ENCODE measurements at places on chromosomes 5 and 9.

DNA sequence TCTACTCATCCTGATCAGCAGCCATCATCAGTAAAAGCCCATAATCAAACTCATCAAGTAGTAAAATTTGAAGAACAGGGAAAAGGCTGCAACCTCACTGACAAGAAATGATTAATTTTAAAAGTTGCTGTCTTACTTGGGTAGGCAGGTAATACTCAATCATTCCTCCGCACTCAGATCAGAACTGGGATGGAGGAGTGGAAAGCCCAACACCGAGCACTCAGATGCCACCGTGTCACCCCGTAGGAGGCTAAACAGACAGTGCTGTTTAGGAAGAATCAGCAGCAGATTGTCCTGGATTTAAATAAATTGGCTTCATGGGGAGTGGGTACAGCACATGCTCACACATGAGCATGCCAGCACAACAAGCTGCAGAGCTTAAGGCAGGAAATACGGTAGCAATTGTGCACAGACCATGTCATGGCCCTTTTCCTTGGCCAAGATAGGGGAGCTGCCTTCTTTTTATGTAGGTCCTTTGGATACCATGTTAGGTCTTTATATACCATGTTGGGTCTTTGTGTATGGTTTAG lies 92.6 kb upstream of the CDH6 start:
- no peak for DNase-seq

DNA sequence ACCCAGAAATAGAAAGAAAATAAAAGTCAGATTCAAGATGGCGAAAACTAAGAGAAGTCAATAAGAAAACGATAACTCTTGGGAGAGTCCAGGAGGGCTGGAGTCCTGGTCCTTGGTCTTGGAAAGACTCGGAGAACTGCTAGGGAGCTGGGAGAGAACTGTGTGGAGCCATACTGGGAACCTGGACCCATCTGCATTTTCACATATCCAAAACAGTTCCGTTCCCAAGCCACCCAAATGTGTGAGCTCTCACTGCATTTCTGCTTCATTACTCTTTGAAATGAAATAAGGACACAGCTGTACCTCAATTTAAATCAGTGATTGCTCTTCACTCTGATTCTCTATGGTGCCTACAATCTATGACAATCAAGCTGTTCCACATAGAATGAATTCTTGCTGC lies 68.1 kb upstream of the CER1 start:
- no peak for DNase-seq

- DNase-seq: no peak
Measured at GRCh38 chr9:10443868-10444204, 169.0 kb downstream of the PTPRD start.

- no peak for DNase-seq
Measured at GRCh38 chr9:117363006-117363405, 51.9 kb downstream of the ASTN2 start.

GRCh38 chr5:91699429-91699828 lies 316.3 kb upstream of the ARRDC3 start:
- DNase-seq: no peak

DNA sequence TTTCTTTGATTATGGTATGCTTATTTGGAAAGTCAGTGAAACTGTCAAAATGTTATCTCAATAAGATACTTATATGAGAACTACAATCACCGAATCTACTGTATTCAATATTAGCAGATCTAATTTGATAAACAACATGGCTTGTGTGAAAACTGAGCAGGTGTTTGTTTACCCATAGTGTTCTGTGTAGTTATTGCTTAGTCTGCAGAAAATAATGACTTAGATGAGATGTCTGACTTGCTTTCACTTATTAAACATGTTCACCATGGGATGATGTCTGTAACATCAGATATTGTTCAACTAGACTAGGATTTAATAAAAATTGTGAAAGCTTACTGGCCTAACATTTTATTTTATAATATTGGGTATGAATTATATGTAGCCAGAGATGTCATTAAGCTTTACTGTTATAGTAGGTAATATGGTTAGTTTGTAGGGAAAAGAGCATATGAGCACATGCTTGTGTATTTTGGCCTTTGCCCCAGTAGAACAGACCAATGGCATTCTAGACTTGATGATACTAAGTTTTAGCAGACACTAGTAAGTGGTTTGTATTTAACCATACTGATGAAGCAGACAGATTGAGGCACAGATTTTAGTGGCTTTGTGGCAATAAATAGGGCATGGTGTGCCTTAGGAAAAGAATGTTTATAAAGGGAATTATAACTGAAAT lies 16.4 kb downstream of the SUB1 start:
- no peak for DNase-seq

- DNase-seq: no peak
Measured at GRCh38 chr5:68757006-68757405, 336.8 kb upstream of the SLC30A5 start.

GRCh38 chr5:1285141-1285540 lies 9.7 kb downstream of the TERT start:
- no peak for DNase-seq

DNA sequence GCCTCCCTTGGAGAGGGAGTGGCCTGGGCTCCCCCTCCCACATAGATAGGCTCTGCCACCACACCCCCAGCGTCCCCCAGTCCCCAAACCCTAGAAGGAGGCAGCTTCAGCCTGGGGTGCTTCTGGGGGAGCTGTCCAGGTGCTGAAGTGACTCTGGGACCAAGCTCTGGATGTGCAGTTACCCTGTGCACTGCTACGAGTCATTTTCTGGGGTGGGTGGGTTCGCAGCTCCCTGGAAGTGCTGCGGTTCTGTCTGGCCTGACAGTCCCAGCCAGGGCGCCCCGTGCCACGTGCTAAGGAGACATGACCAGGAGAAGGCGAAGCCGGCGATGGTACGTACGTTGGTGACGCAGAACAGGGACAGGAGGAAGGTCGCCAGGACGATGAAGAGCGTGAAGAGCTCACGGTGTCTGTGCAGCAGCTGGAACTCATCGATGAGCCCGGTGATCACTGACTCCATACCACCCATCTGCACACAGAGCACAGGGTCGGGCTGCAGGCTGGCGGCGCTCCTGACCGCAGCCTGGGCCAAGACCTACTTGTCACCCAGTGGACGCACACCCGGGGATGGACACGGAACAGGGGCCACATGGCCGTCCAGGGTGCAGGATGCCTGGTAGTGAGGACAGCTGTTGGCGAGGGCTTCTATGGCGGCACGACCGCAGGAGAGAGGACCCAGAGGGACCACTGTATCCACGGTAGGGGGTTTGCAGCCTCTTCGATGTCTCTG lies 35.7 kb downstream of the SLC6A3 start:
- DNase-seq: no peak

GRCh38 chr5:44390351-44390750 lies 1.1 kb upstream of the FGF10 start:
- DNase-seq: no peak

DNA sequence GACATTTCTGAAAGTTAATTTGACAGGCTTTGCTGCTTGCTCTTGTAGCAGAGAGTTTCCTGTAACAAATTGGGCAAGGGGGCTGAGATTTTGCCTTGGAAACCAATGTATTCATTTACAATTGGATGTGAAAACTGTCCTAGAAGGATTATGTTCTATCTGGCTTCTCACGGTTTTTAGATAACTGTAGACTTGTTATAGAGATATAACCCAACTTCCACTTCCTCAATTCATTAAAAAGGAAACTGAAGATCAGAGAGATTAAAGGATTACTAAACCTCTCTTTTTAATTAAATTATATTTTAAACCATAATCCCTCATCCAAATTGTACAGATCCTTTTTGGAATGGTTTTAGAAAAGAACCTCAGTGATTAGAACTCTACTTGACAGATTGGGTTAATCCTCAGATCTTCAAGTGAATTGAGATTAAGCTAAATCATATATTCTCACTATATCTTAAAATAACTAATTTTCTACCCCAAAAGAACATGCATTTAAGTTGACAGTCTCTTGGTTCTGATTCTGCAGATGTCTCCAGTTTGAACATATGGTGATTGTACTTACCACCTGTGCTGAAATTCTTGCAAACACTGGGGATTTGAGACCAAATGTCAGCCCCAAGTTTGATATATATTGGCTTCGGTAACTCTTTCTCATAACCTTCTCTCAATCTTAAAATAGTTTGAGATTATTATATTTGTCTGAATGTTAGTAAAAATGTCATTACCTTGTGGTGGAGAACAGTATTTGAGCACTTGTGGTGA lies 130.1 kb upstream of the C9orf72 start:
- no peak for DNase-seq

DNA sequence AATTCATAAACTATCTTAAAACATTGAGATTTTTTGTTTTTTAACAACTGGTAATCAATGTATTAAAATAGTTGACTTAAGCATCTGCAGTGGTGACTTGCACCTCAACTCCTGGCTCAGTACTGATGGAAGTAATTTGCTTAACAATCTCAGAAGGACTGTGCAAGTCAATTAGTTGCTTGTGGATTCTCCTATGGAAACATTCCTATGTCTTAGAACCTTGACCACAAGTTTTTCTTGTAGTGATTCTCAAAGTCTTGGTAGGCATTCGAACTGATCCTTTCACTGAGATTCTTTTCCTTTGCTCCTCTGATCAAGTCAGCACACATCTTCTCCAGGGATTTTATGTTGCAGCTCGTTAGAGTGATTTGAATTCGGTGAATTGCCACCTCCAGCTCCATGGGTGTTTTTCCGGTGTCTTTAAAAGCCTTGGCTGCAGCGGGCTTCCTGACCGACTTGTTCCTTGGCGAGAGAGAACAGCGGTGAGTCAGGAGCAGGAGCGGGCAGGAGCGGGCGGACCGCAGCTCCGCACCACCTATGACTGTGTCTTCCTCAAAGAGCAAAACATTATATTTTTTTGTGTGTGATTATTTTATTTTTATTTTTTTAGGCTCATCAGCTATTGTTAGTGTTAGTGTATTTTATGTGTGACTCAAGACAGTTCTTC lies 21.1 kb downstream of the HMGXB3 start:
- no peak for DNase-seq

GRCh38 chr5:10745133-10745532 lies 15.9 kb downstream of the DAP start:
- no peak for DNase-seq

DNA sequence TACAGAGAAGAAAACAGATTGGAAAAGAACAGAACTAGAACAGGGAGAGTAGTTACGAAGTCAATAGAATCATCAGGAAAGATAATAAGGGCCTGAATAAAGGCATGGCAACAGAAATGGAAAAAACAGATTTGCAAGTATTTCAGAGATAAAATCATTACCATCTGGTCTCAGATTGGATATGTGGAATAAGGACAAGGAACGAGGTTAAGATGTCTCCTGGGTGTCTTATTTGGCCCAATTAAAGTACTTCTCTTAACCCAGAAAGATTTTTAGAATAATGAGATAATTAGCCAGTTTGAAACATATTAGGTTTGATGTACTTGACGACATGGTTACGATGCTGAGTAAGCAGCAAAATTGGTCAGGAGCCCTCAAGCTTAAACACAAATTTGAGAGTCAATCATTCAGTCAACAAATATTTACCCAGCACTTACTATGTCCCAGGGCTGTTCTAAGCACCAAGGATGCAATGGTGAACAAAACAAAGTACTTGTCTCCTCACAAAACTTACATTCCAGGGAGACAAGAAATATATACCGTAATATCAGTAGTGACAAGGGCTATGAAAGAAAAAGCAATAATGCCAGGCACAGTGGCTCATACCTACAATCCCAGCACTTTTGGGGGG lies 18.3 kb downstream of the RICTOR start:
- DNase-seq: no peak

GRCh38 chr5:116738239-116738614 lies 163.6 kb upstream of the SEMA6A start:
- no peak for DNase-seq

- no peak for DNase-seq
Measured at GRCh38 chr5:66222455-66222854, 78.4 kb downstream of the SREK1 start.

- no peak for DNase-seq
Measured at GRCh38 chr5:56054666-56055065, 59.9 kb upstream of the IL6ST start.

- DNase-seq: no peak
Measured at GRCh38 chr5:128825826-128826225, 139.5 kb upstream of the SLC27A6 start.

Measured in stimulated activated CD8-positive, alpha-beta memory T cell treated with anti-CD3 and anti-CD28 coated beads, Interleukin-12 subunit alpha, Interleukin-12 subunit beta, amount 100 ng/mL, for 1 hour (primary cell).